Stimulated activated CD4-positive, alpha-beta T cell treated with anti-CD3 and anti-CD28 coated beads, Interleukin-1b, Interleukin-23, amount 100 ng/mL, for 24 hours (primary cell): ENCODE measurements at places on chromosomes 4 and X.
A peak's percentile ranks its signal among the peaks of the same experiment; 100 is the strongest.

DNA sequence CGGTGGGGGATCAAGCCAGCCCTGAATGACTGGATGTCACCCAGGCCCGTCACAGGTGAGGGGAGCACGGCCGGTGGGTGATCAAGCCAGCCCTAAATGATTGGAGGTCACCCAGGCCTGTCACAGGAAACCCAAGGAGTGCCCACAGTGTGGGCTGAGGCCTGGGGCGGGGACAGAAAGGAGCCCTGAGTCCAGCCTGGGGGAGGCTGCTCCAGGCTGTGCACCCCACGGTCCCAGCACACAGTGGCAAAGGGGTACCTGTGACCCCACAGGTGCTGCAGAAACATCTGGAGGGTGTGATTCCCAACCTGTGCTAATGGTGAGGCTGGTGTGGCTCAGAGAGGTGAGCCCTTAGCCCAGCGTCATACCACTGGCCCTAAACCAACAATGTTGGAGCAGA, 6.2 kb upstream of the CPLX1 start:
- no peak for DNase-seq

- no peak for DNase-seq
Measured at GRCh38 chrX:121221322-121221977, 174.0 kb downstream of the GLUD2 start.

GRCh38 chr4:165326831-165327210, 648 bp upstream of the MSMO1 start:
- no peak for DNase-seq

DNA sequence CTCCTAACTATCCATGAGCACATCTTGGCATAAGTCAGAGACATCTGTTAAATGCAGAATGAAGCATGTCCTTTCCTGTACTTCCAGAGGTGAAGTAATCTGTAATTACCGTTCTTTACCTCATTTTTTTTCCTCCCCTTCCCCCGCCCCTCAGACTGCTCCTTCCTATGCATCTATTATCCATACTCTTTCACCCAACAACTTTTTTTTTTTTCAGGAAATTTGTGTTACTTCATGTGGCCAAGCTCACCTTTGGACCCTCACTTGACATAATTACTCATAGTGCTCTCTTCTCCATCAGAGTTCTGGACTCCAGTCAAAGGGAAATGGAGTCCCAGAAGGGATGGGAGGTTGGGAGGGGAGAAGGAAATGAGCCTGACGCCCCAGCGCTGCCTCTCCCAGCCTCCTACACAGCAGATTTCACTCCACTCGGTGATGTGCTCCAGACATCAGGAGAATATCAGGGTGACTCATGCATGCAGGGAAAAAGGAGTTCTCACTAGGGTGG, 568.8 kb downstream of the STIM2 start:
- no peak for DNase-seq

GRCh38 chr4:68175562-68176155, 46.0 kb upstream of the TMPRSS11F start:
- peak; percentile 7 for DNase-seq

- no peak for DNase-seq
Measured at GRCh38 chr4:46390355-46391058, 579 bp upstream of the GABRA2 start.

- no peak for DNase-seq
Measured at GRCh38 chr4:121053601-121054143, 18.7 kb downstream of the NDNF start.

GRCh38 chrX:124455966-124456365, 109.6 kb downstream of the SH2D1A start:
- no peak for DNase-seq

- DNase-seq = no peak
Measured at GRCh38 chrX:107829878-107830277, 4.2 kb downstream of the MID2 start.

DNA sequence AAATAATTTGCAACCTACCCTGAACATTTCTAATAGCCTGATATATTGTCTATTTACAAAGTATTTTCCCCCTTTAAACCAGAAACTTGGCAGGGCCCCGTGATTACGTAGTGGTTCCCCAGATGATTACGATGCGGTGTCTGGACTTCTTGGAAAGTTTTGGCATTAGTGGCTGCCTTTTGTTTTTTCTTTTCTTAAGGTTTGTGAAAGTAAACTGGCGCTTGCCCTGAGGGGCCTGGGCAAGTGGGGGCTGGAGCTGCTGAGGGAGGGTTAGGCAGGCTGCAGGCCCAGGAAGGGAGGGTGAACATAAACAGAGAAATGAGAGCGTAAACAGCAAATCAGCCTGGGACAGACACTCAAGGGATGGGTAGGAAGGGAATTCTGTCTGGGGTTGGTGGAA, 123.6 kb upstream of the MSX1 start:
- DNase-seq = no peak

- no peak for DNase-seq
Measured at GRCh38 chr4:88101165-88101564, 57.3 kb downstream of the ABCG2 start.

DNA sequence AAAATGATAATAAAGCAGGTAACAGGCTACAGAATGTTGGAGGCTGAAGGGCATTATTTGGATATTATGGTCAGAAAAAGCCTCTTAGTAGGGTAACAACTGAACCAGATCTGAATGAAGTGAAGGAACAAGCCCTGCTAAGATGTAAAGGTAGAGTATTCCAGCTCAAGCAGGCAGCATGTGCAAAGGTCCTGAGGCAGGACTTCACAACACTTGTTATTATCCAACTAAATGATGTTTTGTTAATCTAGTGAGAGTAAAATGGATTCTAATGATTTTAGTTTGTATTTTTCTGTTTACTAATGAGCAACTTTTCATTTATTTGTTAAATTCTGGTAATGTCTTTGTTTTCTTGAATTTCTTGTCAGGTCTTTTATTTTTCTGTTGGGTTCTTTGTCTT, 35.7 kb downstream of the RAB33B start:
- DNase-seq = no peak

DNA sequence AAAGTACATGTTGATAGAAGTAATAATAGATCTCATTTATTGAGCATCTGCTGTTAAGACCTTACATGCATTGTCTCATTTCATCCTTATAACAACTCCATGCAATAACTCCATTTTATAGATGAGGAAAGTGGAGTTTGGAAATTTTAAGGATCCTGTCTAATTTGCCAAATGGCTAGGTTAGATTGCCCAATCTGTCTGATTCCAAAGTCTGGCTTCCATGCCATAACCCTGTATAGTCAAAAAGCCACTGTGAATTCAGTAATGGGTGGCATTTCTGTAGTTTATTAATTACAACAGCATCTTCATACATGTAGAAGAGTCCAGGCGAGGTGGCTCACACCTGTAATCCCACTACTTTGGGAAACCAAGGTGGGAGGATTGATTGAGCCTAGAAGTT, 8.8 kb upstream of the ELOVL6 start:
- no peak for DNase-seq

DNA sequence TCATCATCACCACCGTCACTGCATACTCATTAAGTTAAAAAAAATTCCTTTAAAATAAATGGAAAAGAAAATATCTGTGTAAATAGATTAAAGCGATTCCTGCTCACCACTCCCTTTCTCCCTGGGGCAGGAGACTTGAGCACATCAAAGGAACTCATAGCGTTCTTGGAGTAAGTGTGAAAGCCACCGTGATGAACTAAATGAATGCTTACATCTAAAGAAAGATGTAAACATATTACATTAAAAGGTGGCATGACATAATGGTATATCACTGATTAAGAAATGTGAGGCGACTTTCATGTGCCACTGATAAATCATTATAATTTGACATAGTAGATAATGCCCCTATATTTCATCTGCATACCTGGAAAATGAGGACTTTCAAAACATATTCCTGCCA, 92.0 kb downstream of the SNCA start:
- no peak for DNase-seq

DNA sequence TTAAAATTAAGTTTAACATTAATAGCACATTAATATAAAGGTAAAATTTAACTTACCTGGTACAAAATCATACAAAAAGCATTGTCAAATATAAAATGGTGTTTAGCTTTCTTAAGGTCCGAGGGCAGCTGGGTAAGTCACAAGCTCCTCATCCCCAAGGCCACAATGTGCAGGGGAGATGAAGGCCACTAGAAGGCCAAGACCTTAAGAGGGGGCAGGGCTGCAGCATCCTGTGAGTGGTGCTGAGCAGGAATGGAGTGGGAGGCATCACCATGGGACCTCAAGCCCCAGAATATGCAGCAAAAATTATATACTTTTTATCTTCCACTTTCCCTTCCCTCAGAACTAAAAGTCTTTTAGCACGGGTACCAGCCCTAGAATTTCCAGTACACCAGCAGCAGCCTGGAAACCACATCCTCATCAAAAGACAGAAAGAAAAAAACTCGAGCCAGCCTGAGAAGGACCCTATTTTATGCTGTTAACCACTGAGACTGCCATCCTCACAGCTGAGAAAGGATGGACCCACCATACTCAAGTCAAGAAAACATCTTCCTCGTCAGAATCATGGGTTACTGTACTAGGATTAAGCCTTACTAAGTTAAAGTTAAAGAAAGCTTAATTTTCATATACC, 13.0 kb upstream of the RHOXF2 start:
- DNase-seq = no peak

DNA sequence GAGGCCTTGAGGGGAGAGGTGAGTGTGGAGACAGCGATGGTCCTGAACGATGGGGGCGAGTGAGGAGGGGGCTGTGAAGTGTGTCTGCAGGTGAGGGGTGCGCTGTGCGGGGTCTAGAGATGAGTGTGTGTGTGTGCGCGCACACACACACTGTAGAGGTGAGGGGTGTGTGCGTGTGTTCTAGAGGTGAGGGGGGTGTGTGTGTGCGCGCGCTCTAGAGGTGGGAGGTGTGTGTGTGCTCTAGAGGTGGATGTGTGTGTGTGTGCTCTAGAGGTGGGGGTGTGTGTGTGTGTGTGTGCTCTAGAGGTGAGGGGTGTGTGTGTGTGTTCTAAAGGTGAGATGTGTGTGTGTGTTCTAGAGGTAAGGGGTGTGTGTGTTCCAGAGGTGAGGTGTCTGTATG, 574 bp downstream of the BST1 start:
- no peak for DNase-seq

- no peak for DNase-seq
Measured at GRCh38 chr4:72376901-72377300, 192.1 kb downstream of the ADAMTS3 start.

DNA sequence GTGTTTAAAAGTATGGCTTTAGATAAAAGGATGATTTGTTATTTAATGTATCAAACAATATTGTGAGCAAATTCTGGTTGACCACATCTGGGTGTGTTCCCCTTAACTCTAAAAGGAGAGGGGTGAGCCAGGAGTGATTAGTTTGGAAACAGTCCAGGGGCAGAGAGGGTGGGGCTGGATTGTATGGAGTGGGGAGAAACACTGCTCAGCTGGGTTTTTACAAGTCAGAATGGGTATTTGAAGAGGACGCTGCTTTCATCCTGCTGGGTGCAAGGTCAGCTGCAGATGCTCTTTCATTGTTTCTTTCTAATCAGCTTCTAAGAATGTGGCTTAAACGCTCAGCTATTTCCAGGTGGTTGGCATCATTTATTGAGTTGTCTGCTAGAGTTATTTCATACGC, 82.8 kb upstream of the LIMCH1 start:
- DNase-seq = no peak

GRCh38 chrX:55648434-55648833, 25.2 kb downstream of the FOXR2 start:
- no peak for DNase-seq

DNA sequence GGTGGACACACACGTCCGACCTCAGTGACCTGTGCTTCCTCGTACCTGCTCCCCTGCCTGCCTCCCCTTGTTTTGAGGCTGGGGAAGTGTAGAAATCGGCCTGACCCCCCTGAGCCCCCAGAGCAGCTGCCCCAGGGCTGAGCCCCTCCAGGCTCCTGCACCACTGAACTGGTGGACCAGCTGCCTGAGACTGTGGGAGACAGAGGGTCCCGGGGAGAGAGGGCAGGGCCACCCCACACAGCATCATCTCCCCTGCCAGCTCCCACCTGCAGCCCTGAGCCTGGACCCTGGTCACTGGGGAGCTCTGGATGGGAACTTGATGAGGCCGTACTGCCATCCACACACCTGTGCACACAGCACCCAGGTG, 15.0 kb upstream of the NAT8L start:
- DNase-seq = no peak

GRCh38 chrX:107773206-107773605, 2.4 kb downstream of the TSC22D3 start:
- DNase-seq = no peak

DNA sequence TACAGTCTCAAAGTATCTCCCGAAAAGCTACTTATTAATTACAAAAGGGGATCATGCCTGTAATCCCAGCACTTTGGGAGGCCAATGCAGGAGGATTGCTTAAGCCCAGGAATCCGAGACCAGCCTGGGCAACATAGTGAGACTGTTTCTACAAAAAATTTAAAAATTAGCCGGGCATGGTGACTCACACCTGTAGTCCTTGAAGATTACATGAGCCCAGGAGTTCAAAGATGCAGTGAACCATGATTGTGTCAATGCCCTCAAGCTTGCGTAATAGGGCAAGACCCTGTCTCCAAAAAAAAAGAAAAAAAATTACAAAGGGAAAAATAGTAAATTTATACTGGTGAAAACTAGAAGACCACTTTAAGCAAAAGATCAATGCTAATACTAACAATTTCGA, 3.3 kb upstream of the PORCN start:
- DNase-seq = no peak

DNA sequence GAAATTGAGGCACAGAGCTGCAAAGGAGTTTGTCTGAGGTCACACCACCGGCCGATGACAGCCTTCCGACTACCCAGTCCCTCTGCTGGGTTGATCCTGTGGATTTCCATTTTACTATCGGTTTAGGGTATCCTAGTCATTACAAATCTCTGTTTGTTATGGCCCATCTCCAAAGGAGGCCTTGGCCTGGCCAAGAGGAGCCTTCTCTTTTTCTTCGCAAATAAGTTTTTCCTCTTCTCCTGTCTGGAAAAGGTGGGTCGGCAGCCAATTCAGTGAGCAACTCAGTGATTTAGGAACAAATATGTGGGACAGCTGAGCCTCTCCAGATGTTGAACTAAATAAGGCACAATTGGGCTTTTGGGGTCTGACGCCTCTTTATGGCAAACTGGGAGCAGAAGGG, 169.2 kb upstream of the RBPJ start:
- DNase-seq = no peak

GRCh38 chr4:53777244-53777984, 186.1 kb upstream of the LNX1 start:
- DNase-seq = no peak

GRCh38 chr4:68360231-68360968, 10.5 kb upstream of the YTHDC1 start:
- DNase-seq = no peak

DNA sequence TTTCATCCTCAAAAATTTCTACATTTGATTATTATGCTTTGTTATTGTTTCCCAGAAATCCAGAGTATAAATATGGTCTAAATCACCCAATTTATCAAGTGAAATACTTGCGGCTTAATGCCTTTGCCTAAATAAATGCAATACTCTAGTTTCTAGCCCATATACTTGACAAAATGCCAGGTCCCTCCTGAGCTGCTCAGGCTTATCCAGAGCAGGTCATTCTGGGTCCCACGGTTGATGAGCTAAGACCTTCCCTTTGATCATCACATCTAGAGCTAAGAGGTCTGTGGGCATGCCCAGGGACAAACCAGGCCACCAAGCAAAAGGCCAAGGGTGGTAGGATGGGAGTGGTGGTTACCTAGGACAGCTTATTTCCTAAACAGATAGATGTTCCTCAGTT, 180.1 kb downstream of the SMIM20 start:
- DNase-seq = no peak

GRCh38 chr4:174388461-174389145, 104.9 kb downstream of the CEP44 start:
- DNase-seq = no peak

- DNase-seq = no peak
Measured at GRCh38 chrX:15356444-15356843, 21.1 kb upstream of the PIGA start.
